ENCODE measurements at places on chromosomes 2 and 18. TPM values are rescaled to one million over a fixed set of nuclear protein-coding genes. Genes with fewer than 3 reads are reported as not detected.

DNA sequence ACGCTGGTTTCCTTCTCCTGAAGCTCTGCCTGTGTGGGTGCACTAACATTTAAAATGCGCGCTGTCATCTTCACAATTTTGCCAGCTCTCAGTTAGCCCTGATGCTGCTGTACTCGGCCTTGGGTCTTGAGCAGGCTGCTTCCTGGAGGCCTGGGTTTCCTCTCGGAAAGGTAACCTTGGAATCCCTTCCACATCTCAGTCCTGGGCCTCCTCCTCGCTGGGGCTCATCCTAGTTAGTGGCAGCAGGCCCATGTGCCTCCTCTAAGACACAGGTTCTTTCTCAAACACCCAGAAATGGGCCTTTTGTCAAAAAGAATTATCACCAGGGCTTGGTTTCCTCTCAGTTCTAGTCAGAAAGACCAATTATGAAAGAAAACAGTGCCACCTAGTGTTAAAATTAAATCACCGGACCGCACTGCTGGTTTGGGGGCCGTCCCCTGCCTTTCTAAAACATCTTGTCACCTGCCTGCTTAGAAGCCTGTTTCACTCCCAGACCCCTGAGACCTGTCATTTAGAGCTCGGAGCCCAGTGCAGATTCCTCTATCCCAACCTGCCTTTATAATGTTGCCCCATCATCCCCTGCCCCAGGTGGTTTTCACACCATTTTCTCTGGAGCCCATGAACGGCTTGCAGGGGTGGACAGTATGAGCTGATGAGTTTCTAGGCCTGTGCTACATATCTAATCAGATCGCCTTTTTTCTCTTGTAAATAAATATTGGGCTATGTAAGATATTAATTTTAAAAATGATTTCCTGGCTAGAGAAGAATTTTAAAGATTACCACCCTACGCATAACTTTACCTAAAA is 42.4 kb downstream of the HK2 start:
- H3K4me1 ChIP-seq = no peaks in the 10 kb centered on the region
- H3K4me3 ChIP-seq = no peak overlapping the region
- DNase-seq = no peak
- H3K27me3 ChIP-seq = no peaks in the 10 kb centered on the region
- H3K27ac ChIP-seq = no peak overlapping the region

DNA sequence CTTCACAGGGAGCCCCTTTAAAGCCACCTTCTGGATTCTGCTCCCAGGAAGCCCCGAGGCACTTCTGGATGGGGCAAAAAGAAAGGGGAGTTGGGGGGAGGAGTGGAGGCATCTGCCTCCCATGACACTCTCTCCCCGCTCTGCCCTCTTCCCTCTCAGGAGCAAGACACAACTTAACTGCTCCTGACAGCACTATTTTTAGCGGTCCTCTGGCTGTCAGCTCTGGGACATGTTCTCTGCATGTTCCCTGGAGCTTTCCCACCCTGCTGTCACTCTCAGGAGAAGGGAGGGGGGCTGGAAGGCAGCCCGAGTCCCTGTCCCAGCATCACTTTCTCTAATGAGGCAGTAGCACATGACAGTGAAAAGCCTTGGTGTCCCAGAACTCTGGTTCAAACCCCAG is 32.3 kb downstream of the PLB1 start:
- no peak overlapping the region for H3K4me3 ChIP-seq
- H3K27ac ChIP-seq = no peak overlapping the region
- H3K27me3 ChIP-seq = peaks cover 14% of the 10 kb centered on the region
- no peaks in the 10 kb centered on the region for H3K36me3 ChIP-seq
- no peaks in the 10 kb centered on the region for H3K4me1 ChIP-seq

GRCh38 chr2:45494275-45494977 is 116.6 kb downstream of the SRBD1 start:
- peak; percentile 60 for DNase-seq
- H3K27me3 ChIP-seq = no peaks in the 10 kb centered on the region
- no peaks in the 10 kb centered on the region for H3K36me3 ChIP-seq
- H3K4me1 ChIP-seq = no peaks in the 10 kb centered on the region
- no peak overlapping the region for H3K4me3 ChIP-seq

GRCh38 chr2:230885463-230886130 is 20.9 kb downstream of the ITM2C start:
- H3K36me3 ChIP-seq = no peaks in the 10 kb centered on the region
- no peak overlapping the region for H3K27ac ChIP-seq
- DNase-seq = no peak
- H3K27me3 ChIP-seq = no peaks in the 10 kb centered on the region

- no peak overlapping the region for H3K4me3 ChIP-seq
- no peak overlapping the region for H3K27ac ChIP-seq
- no peaks in the 10 kb centered on the region for H3K27me3 ChIP-seq
- H3K36me3 ChIP-seq = no peaks in the 10 kb centered on the region
- no peak for DNase-seq
Measured at GRCh38 chr18:35827903-35828275, 144.6 kb upstream of the RMP24 start.

GRCh38 chr2:142714600-142714999 is 162.9 kb upstream of the KYNU start:
- H3K4me3 ChIP-seq = no peak overlapping the region
- no peaks in the 10 kb centered on the region for H3K4me1 ChIP-seq
- H3K27me3 ChIP-seq = no peaks in the 10 kb centered on the region
- no peak overlapping the region for H3K27ac ChIP-seq

GRCh38 chr2:122737429-122738077 is 982.1 kb downstream of the TSN start:
- no peak for DNase-seq

- H3K27me3 ChIP-seq = peaks cover 39% of the 10 kb centered on the region
- no peak overlapping the region for H3K27ac ChIP-seq
- H3K4me3 ChIP-seq = peak overlapping the region; percentile 52
- DNase-seq = peak; percentile 41
- no peaks in the 10 kb centered on the region for H3K36me3 ChIP-seq
Measured at GRCh38 chr2:23385748-23386338, 864 bp downstream of the KLHL29 start.

DNA sequence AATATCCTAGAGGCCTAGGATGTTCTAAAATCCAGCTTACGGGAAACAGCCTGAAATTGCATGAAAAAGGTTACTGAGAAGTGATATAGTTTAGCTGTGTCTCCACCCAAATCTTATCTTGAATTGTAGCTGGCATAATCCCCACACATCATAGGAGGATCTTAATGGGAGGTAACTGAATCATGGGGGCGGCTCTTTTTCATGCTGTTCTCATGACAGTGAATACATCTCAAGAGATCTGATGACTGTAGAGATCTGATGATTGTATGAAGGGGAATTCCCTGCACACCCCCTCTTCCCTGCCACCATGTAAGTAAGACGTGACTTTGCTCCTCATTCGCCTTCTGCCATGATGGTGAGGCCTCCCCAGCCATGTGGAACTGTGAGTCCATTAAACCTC is 385.6 kb upstream of the ID2 start:
- no peaks in the 10 kb centered on the region for H3K4me1 ChIP-seq
- H3K36me3 ChIP-seq = no peaks in the 10 kb centered on the region
- no peak overlapping the region for H3K27ac ChIP-seq
- DNase-seq = no peak

DNA sequence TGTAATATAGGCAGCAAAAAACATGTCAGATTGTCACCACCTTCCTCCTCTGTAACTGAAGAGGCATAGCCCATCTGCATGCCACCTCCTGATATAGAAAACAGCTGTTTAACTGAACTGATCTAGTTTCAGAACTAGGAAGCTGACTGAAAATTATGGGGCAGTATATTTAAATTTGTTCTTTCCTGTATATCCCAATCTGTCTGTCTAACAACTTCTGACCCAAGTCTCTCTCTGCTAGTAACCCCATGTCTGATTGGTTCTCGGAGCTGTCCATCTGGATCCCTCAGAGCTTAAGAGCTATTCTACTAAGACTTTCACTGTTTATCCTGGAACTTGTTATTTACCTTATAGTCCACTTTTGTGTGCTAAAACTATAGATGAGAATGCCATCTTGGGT is 68.2 kb upstream of the SLC35G4 start:
- no peak overlapping the region for H3K27ac ChIP-seq
- H3K4me1 ChIP-seq = no peaks in the 10 kb centered on the region
- no peak for DNase-seq
- no peak overlapping the region for H3K4me3 ChIP-seq

DNA sequence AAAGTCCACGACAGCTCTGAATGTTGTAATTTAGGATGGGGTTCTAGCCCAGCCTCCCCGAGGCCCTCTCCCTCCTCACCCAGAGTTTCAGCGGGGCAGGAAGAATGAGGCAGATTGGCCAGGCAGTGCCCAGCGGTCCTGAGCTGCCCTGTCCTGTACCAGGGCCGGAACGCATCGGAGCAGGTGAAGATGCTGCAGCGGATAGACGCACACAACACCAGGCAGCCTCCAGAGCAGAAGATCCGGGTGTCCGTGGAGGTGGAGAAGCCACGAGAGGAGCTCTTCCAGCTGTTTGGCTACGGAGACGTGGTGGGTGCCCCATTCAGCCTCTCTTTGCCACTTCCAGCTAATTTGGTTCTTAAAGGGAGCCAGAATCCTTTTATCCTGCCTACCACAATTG is 10.8 kb downstream of the KHK start:
- no peak for DNase-seq
- no peaks in the 10 kb centered on the region for H3K27me3 ChIP-seq
- H3K4me1 ChIP-seq = peaks cover 4% of the 10 kb centered on the region
- no peaks in the 10 kb centered on the region for H3K36me3 ChIP-seq

DNA sequence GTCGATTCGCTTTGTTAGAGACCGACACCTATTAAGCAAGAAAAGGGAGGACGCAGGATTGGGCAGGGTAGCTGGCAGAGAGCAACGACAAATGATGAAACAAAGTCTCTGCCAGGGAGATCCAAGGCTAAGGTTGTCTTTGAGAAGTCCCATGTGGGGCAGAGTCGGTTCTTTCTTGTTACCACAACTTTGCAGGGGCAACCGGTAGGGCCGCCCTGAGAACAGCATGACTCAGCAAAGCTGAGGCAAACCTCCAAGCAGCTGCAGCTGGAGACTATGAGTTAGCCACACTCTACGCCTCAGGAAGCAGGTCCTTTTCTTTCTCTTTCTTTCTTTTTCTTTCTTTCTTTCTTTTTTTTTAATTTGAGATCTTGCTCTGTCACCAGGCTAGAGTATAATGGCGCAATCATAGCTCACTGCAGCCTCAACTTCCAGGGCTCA is 452.3 kb upstream of the ID2 start:
- 0 out of 2 replicates have a peak, but pooled peaks cover 6% of the 10 kb centered on the region for H3K4me1 ChIP-seq
- H3K4me3 ChIP-seq = no peak overlapping the region
- no peak overlapping the region for H3K27ac ChIP-seq
- H3K36me3 ChIP-seq = no peaks in the 10 kb centered on the region
- no peaks in the 10 kb centered on the region for H3K27me3 ChIP-seq

DNA sequence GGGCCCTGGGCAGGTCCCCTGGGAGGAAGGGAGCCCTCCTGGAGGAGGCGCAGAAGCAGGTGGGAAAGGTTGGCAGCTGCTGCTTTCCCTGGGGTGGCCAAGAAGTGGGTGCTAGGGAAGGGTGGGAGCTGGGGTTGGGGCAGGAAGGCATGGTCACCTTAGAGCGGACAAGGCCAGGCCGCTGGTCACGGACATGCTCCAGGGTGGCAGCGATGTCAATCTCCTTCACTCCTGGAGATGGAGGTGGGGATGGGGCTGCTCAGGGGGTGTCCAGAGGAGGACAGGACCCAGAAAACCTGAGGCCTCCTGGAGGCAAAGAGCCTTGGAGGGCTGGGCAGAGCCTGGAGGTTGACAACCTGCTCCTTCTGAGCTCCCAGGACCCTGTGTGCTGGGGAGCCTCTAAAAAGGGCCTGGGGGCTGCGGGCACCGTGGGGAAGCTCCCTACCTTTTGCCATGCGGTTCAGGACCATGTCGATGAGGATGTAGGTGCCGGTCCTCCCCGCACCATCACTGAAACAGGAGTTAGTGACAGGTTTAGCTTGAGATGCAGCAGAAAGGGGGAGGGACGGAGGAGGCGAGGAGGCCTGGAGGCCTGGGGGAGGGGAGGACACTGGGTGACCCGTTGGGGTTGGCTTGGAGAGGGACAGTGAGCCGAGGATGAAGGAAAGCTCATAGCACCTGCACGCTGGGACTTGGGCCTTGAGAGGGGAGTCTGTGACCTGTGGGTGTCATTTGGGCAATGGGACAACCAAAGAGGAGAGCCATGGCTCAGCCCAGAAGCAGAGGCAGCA is 11.4 kb downstream of the DNAJB2 start:
- peaks cover 6% of the 10 kb centered on the region for H3K36me3 ChIP-seq
- H3K4me1 ChIP-seq = peaks cover 21% of the 10 kb centered on the region
- H3K27ac ChIP-seq = no peak overlapping the region
- no peak overlapping the region for H3K4me3 ChIP-seq

DNA sequence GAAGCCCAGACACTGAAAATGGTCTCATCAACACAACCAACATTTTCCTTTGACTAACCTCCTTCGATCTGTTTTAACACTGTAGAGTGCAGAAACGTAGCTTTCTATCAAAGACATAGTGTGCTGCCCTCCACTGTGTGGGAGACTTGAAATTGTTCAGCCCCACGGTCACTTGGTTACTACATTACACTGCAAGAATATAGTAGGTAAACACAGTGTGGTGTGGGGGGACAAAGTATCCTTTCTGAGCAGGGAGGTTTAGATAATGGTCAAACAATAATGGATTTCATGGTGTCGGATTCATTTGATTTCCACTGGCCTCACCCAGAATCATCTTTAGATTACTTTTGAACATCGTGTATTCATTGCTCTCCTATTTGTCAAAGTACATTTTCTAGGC is 181.0 kb downstream of the ERBB4 start:
- no peak for DNase-seq
- no peak overlapping the region for H3K27ac ChIP-seq
- no peaks in the 10 kb centered on the region for H3K36me3 ChIP-seq
- 0 out of 2 replicates have a peak, but pooled peaks cover 3% of the 10 kb centered on the region for H3K27me3 ChIP-seq
- H3K4me1 ChIP-seq = no peaks in the 10 kb centered on the region

GRCh38 chr2:239966853-239967552 is 58.1 kb downstream of the NDUFA10 start:
- H3K27ac ChIP-seq = no peak overlapping the region
- peaks cover 67% of the 10 kb centered on the region for H3K36me3 ChIP-seq
- H3K27me3 ChIP-seq = no peaks in the 10 kb centered on the region
- no peaks in the 10 kb centered on the region for H3K4me1 ChIP-seq
- H3K4me3 ChIP-seq = no peak overlapping the region

GRCh38 chr18:79664525-79665125 is 15.0 kb upstream of the CTDP1 start:
- H3K4me1 ChIP-seq = no peaks in the 10 kb centered on the region
- no peak overlapping the region for H3K4me3 ChIP-seq
- H3K27me3 ChIP-seq = 0 out of 2 replicates have a peak, but pooled peaks cover 4% of the 10 kb centered on the region
- DNase-seq = peak; percentile 65

DNA sequence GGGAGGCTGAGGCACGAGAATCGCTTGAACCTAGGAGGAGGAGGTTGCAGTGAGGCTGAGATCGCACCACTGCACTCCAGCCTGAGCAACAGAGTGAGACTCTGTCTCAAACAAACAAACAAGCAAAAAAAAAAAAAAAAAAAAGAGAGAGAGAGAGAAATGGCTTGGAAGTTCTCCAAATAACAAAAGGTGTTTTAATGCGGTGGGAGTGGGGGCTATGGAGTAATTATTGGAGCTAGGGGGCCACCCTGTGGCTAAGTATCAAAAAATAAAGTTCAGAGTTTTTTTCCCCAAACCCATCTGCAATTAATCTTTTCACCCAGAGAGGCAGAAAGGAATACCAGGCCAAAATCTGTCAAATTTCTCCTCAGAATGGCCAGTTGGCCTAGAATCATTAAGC is 23.0 kb upstream of the CEP68 start:
- no peak overlapping the region for H3K27ac ChIP-seq
- H3K36me3 ChIP-seq = no peaks in the 10 kb centered on the region
- DNase-seq = no peak
- no peaks in the 10 kb centered on the region for H3K27me3 ChIP-seq
- H3K4me3 ChIP-seq = no peak overlapping the region

SERPINB13 gene
- total RNA-seq = not detected

DLX2 gene
- total RNA-seq = not detected

GAD1 gene
- total RNA-seq = 2.8 TPM

SLC5A7 gene
- not detected for total RNA-seq

MOGAT1 gene
- total RNA-seq = not detected

ADD2 gene
- not detected for total RNA-seq

ST8SIA5 gene
- not detected for total RNA-seq

SFT2D3 gene
- total RNA-seq = 11.4 TPM

RTP5 gene
- not detected for total RNA-seq

NETO1 gene
- total RNA-seq = not detected

ICOS gene
- not detected for total RNA-seq

Data from SJSA1 (cell line).